Small intestine (tissue), 16 donors: ENCODE measurements at places on chromosomes 16 and 17. TPM values are rescaled to one million over a fixed set of nuclear protein-coding genes. Genes with fewer than 3 reads are reported as not detected.

C16orf46 gene
- 0.74 TPM for polyA plus RNA-seq

PERCC1 gene
- not detected for polyA plus RNA-seq

CNEP1R1 gene
- 22.5 TPM for polyA plus RNA-seq

HNF1B gene
- polyA plus RNA-seq: 10.0 TPM

KRT33A gene
- polyA plus RNA-seq: not detected

SLC16A6 gene
- polyA plus RNA-seq: 0.18 TPM

RAB37 gene
- polyA plus RNA-seq: 18.7 TPM

TBC1D3E gene
- polyA plus RNA-seq: not detected

CHST5 gene
- 25.7 TPM for polyA plus RNA-seq

CYB5B gene
- 88.7 TPM for polyA plus RNA-seq

TMEM208 gene
- 83.2 TPM for polyA plus RNA-seq

SLC47A1 gene
- polyA plus RNA-seq: 4.0 TPM

SCNN1G gene
- not detected for polyA plus RNA-seq

TOX3 gene
- 10.5 TPM for polyA plus RNA-seq

KRTAP9-6 gene
- not detected for polyA plus RNA-seq

IL32 gene
- 209 TPM for polyA plus RNA-seq

CBFA2T3 gene
- 8.4 TPM for polyA plus RNA-seq

TP53TG3D gene
- polyA plus RNA-seq: not detected

AGRP gene
- not detected for polyA plus RNA-seq

SLC16A5 gene
- 35.4 TPM for polyA plus RNA-seq

TGFB1I1 gene
- polyA plus RNA-seq: 14.4 TPM

TSEN54 gene
- polyA plus RNA-seq: 59.5 TPM

PRPSAP1 gene
- polyA plus RNA-seq: 32.5 TPM

TRAF4 gene
- polyA plus RNA-seq: 92.1 TPM

CES3 gene
- 28.1 TPM for polyA plus RNA-seq

TMEM94 gene
- polyA plus RNA-seq: 63.4 TPM

G6PC1 gene
- 12.1 TPM for polyA plus RNA-seq

CCDC78 gene
- polyA plus RNA-seq: 1.6 TPM

KIF19 gene
- polyA plus RNA-seq: 0.45 TPM

CMTM1 gene
- polyA plus RNA-seq: not detected

ABCC11 gene
- not detected for polyA plus RNA-seq

ITGAD gene
- not detected for polyA plus RNA-seq

PPP1R1B gene
- polyA plus RNA-seq: 44.9 TPM

KRT20 gene
- polyA plus RNA-seq: 66.8 TPM

MYCBPAP gene
- 0.13 TPM for polyA plus RNA-seq

C1QTNF8 gene
- polyA plus RNA-seq: not detected

KRTAP9-8 gene
- polyA plus RNA-seq: not detected

PRR29 gene
- polyA plus RNA-seq: not detected

NLRC3 gene
- 0.67 TPM for polyA plus RNA-seq

DOC2B gene
- polyA plus RNA-seq: under 0.01 TPM

CCL7 gene
- 0.15 TPM for polyA plus RNA-seq

FA2H gene
- 6.7 TPM for polyA plus RNA-seq

PRKCB gene
- polyA plus RNA-seq: 5.1 TPM

SRSF1 gene
- 141 TPM for polyA plus RNA-seq

MYH11 gene
- 89.6 TPM for polyA plus RNA-seq
